ENCODE measurements at places on chromosomes 1 and 21.

DNA sequence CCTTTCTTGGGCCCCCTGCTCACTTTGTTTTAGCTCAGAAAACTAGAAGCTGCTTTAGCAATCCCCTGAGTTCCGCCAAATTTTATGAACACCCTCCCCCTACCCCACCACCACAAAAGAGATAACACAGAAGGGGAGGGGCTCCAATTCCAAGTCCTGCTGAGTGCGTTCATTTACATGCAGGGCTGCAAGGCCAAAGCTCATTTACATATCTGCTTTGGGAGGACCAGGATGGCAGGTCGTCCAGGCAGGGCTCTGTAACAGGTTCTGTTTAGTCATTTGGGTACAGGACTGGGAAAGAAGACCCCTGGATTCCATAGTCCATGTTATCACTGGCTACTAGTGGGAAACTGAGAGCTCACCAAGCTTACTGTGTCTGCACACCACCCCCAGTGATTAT is 35.9 kb upstream of the KIF21B start:
- DNase-seq = no peak

- DNase-seq = peak; percentile 92
Measured at GRCh38 chr1:23562137-23562876, 3.0 kb upstream of the ID3 start.

DNA sequence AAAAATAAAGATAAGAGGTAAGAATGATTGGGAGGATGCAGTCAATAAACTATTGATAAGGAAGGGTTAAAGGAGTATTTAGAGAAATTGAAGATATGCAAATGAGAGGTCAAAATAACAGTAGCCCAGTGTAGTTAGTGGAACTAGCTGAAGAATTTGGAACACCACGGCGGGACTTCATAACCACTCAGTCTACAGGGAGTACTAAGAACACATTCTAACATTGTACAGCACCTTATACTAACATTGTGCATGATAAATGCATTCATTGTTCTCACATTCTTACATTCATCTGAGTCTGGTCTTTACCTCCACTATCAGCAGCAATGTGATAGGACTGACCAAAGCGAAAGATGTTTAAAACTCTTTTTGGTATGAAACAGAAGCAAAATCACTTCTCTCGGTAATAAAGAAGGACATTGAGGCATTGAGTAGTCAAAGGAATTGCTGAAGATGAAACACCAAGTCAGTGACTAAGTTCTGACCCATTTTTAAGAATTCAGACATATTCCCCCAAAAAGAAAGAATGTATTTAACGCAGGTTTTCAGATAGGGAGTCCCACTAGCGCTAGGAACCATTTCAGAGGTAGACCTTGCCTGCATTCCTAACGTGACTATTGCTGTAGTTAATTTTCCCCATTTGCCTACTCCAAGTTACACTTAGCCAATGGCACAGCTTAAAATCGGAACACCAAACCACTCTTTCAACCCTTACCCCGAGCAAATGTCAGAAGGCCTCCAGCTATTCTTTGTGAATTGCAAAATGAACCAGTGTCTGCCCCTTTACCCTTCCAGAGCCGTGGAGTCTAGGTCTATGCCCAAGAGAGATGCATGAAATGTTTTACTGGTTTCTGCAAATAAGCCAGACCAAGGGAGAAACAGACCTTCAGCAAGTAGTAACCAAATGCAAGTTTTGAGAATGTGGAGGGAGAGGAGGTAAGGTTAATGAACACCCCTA is 108.8 kb upstream of the IRF2BP2 start:
- DNase-seq = no peak

GRCh38 chr21:42237577-42237976 is 18.6 kb downstream of the ABCG1 start:
- DNase-seq = no peak

DNA sequence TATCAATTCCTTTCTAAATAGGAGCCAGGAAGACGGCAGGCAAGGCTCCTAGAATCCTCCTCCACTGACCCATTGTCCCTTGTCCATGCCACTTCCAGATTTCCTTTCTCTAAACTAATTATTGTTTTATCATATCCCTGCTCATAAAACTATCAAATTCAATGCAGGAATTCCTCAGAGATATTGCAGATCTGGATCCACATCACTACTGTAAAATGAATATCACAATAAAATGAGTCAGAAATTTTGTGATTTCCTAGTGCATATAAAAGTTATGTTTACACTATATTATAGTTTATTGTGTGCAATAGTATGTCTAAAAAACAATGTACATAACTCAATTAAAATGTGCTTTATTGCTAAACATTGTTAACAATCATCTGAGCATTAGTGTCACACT is 498.7 kb upstream of the NEGR1 start:
- no peak for DNase-seq

DNA sequence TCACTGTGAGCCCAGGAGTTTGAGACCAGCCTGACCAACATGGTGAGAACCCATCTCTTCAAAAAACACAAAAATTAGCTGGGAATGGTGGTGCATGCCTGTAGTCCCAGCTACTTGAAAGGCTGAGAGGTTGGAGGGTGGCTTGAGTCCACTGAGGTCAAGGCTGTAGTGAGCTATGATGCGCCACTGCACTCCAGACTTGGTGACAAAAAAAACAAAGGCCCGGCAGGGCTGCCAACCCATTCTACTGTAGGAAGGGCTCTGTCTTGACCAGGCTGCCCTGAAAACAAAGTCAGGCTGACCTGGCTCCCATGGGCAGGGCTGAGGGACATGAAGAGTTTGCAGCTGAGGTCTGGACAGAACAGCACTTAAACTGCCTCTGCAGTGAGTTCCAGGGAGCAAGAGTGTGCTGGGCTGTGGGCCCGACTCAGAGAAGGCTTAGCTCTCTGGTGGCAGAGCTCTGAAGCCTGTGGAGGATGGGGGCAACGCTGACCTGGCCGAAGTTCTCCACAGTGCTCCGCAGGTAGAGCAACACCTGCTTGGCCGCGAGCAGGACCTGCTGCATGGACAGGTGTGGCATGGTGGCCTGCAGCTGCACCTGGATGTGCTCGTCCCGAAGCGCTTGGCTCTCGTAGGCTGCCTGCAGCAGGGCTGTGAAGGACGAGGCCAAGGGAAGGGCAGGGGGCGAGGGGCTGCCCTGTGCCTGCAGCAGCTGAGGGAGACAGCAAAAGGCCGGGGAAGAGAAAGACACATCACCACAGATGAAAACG is 42.4 kb downstream of the URB1 start:
- no peak for DNase-seq

DNA sequence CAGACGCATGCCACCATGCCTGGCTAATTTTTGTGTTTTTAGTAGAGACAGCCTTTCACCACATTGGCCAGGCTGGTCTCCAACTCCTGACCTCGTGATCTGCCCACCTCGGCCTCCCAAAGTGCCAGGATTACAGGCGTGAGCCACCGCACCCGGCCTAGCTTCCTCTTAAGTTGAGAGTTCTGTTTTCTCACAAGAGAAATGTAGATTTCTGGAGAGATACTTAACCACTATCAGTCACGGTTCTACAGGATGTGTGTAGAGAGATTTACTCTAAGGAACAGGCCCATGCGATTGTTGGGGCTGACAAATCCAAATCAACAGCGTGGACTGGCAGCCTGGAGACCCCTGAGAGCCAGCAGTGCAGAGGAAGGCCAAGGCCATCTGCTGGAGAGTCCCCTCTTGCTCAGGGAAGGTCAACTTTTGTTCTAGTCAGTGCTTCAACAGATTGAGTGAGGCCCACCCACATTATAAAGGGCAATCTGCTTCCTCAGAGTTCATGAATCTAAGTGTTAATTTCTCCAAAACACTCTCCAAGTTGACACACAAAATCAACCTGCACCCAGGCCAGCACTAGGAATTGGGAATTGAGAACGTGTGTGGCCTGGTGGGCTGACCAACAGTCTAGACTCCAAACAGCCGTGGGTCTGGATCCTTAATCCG is 38.7 kb downstream of the CHAF1B start:
- DNase-seq = no peak

DNA sequence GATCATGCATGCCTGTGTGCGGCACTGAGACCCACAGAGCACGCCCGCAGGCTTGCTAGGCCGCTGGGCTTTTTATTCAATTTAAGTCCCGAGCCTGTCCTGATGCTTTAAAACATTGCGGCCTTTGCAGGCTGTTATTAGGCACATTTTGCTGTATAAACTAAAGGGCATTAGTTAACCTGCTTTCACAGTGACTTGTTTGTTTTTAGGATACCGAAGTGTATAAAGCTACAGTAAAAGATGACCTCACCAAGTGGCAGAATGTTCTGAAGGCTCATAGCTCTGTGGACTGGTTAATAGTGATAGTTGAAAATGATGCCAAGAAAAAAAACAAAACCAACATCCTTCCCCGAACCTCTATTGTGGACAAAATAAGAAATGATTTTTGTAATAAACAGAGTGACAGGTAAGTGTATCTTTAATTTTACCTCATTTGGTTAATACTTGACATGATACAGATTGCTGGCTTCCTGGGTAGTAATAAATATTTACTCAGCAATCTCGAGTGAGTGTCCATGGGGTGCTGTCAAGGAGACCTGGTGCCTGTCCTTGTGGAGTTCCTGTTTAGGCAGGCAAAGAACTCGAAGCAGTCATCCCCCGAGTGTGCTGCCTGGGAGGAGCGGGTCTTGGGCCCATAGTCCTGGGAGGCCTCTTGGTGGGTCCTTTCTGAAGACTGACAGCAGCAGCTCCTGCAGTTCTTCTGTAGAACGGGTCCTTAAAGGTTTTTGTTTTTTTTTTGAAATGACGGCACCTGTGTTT is 40.1 kb downstream of the TRAPPC10 start:
- DNase-seq = no peak

- DNase-seq = no peak
Measured at GRCh38 chr1:7352364-7352763, 418.7 kb upstream of the VAMP3 start.

DNA sequence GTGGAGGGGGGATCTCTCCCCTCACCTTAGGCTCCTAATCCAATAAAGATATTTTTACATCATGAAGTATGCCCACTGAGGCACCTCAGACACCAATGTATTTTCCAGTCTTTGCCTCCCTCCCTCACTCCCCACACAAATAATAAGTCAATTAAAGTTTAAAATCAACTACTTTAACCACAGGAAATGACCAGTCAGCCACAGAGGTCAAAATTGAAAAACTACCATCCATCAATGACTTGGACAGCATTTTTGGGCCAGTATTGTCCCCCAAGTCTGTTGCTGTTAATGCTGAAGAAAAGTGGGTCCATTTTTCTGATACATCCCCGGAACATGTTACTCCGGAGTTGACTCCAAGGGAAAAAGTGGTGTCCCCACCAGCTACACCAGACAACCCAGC is 70.6 kb upstream of the DYNLT5 start:
- no peak for DNase-seq

- no peak for DNase-seq
Measured at GRCh38 chr21:39537571-39537970, 75.2 kb upstream of the B3GALT5 start.

GRCh38 chr1:12654657-12655056 is 10.8 kb downstream of the AADACL4 start:
- DNase-seq = no peak

- DNase-seq = no peak
Measured at GRCh38 chr1:110048923-110049601, 14.6 kb downstream of the STRIP1 start.

DNA sequence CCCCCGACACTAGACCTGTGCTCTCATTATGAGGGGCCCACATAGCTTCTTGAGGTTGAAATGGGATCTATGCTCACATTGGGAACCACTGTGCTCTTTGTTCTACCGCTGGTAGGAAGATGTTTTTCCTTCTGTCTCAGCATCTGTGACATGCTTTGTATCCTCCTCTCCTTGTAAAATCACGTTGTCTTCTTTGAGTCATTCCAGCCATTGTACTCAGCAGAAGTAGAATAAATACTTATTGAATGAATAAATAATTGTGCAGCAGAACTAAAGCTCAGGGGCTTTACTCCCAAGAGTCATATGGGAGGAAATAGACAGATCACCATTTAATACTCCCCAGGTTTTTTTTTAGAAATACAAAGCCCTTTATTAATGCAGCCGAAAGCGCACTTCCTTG is 66.3 kb upstream of the EDEM3 start:
- no peak for DNase-seq

DNA sequence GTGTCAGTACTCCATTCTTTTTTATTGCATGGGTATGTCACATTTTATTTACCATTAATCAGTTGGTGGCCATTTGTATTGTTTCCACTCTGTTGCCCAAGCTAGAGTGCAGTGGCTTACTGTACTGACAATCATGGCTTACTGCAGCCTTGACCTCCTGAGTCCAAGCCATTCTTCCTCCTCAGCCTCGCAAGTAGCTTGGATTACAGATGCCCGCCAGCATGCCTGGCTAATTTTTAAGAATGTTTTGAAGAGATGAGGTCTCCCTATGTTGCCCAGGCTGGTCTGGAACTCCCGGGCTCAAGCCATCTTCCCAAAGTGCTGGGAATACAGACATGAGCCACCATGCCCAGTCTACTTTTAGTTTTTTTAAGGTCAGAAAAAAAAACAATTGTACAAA is 813 bp upstream of the SFT2D2 start:
- DNase-seq = no peak

DNA sequence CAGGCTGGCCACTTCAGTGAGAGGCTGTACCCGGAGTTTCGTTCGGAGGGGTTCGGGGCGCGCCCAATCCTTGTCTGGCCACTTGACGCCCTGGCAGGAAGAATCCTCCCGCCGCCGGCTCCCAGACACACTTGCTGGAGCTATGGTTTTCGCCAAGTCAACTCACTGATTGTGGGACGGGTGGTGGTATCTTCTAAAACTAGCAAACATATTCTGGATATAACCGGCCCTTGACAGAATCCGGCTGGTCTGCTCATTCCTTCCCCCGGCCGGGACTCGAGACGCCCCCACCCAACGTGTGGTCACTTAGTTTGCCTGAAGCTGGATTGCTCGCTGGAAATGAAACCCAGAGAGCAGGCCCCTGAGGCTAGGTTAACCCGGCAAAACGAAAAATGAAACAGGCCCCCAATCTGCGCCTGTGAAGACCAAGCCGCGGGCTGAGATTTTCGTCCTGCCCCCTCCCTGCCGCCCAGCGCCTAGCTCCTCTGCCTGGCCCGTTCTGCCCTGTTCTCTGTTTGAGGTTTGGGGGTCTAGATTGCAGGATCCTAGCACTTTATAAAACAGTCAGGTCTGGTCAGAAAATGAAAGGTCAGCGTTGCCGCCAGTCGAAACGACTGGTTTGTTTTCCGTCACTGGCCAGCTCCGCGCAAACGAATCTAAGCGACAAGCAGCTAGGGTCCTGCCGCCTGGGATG is 4.6 kb downstream of the GFI1 start:
- DNase-seq = no peak

DNA sequence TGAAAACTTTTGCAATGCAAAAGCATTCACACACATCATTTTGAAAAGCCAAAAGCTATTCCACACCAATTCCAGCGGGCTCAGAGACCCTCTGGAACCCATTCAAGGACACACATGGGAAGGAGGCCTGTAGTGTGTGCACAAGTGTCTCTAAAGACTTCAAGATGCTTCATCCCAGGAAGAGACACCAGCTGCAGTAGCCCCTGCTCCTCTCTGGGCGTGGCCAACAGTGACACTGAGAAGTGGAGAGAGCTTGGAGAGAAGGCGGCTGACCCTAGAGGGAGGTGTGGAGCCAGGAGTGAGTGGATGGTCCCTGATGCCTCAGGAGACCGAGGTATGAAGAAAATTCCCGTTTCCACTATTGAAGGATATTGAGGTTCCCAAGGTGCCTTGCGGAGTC is 14.9 kb upstream of the TNNI1 start:
- no peak for DNase-seq

Measured in AG04450 (cell line).